ENCODE measurements at places on chromosomes 6 and 20. TPM values are rescaled to one million over a fixed set of nuclear protein-coding genes. Genes with fewer than 3 reads are reported as not detected.

PBOV1 gene
- not detected for total RNA-seq

ADAM33 gene
- total RNA-seq: not detected

TAAR8 gene
- total RNA-seq: not detected

CD93 gene
- total RNA-seq: 394 TPM

SHLD1 gene
- total RNA-seq: 3.1 TPM

BPI gene
- not detected for total RNA-seq

FABP7 gene
- total RNA-seq: not detected

POPDC3 gene
- 0.34 TPM for total RNA-seq

ZNF311 gene
- total RNA-seq: 0.27 TPM

OR2H2 gene
- not detected for total RNA-seq

BIRC7 gene
- not detected for total RNA-seq

Measured in mammary microvascular endothelial cell (primary cell).